ENCODE measurements at places on chromosomes 1 and 21.

GRCh38 chr1:111738436-111739193 is 580 bp downstream of the INKA2 start:
- peak; percentile 8 for DNase-seq

DNA sequence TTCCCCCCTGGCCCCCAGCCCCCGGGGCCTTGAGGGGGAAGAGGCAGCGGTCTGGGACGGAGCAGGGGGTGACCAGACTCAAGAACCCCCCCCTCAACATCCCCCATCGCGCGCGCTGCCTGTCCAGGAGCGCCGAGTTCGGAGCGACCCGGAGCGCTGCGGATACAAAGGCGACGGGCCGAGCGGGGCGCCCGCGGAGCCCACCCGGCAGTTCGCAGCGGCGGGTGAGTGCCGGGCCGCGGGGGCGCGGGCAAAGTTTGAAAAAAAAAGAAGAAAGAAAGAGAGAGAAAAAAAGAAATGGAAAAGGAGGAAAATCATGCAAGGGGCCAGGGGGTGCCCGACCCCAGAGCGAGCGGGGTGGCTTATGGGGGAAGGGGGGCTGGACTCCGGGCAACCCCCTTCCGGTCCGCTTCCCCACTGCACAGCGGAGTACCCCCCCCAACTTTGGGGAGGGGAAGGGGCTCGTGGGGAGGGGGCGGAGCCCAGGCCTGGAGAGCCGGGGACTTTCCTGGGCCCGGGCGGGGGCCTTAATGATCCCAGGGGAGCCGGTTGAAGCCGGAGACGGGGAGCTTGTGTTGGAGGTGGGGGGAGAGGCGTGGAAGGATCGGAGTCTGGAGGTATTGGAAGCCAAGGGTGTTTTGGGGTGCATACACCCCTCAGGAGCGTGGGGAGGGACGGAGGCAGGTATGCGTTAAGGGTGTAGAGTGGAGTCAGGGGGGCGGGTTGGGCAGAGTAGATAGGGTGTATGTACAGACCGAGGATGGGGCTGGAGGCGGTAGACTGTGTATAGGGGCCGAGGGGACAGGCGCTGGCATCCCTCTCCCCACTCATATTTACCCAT is 502 bp downstream of the VANGL2 start:
- no peak for DNase-seq

- no peak for DNase-seq
These were observed 200.6 kb downstream of the BRINP3 start for GRCh38 chr1:190277107-190277506.

- DNase-seq: no peak
These were observed 7.5 kb upstream of the SOX13 start for GRCh38 chr1:204065174-204065985.

GRCh38 chr21:14890141-14890540 is 174.7 kb downstream of the NRIP1 start:
- no peak for DNase-seq

DNA sequence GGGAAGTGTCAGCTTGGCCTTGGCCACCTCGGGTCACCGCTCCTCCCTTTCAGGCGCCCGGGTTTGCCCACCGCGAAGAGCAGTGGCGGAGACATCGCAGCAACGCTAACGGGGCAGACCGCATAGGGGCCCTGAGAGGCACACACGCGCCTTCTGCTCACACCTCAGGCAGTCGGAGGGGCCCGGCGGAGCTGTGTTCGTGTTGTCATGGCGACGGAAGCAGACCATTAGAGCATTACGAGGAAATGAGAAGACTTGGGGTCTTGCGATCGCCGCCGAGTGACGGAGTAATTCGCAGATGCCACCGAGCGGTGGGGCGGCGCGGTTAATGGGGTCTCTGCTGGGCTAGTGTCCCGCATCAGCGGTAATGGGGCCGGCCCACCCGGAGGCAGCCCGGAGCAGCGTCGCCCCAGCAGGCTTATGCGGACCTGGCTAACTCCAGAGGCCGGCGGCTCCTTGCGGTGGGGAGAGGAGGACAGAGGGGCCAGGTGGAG is 144.1 kb downstream of the TNR start:
- DNase-seq: no peak

GRCh38 chr1:32716312-32717148 is 14.0 kb upstream of the SYNC start:
- peak; percentile 19 for DNase-seq

- DNase-seq: no peak
These were observed 15.9 kb upstream of the CD58 start for GRCh38 chr1:116586741-116587143.

GRCh38 chr1:231446138-231446537 is 24.1 kb upstream of the EGLN1 start:
- no peak for DNase-seq

DNA sequence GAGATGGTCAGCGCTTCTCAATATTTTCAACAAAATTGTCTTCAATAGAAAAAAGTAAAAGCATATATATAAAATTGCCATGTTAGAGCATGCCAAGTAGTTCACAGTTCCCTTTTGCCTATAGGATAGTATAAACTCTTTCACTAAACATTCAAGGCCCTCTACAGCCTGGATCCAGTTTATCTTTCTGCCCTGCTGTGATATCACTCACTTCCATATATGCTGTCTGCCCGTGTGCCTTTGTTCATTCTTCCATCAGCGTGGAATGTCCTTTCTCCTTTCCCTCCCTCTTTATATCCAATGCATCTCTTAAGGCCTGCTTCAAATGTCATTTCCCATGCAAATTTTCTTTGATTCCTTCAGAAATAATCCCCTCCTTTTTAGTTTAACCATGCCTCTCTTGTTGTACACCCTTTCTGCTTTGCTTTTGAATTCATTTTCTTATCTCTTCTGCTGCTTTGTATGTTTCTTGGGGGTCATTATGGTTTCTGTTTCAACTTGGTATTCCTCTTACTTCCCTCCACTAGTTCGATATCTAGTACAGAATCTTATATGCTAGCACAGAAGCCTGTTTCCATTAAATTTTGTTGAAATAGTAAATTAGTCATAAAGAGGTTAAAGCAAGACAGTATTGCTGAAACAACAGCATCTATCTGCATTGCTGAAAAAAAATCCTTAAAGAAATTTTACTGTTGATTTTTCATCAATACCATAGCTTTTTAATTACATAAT is 44.7 kb downstream of the XCL2 start:
- DNase-seq: no peak

- no peak for DNase-seq
These were observed 25.2 kb upstream of the DUSP23 start for GRCh38 chr1:159755451-159756007.

GRCh38 chr1:243526180-243526579 is 270.3 kb downstream of the SDCCAG8 start:
- no peak for DNase-seq

GRCh38 chr1:18116777-18117176 is 9.2 kb downstream of the IGSF21 start:
- no peak for DNase-seq

DNA sequence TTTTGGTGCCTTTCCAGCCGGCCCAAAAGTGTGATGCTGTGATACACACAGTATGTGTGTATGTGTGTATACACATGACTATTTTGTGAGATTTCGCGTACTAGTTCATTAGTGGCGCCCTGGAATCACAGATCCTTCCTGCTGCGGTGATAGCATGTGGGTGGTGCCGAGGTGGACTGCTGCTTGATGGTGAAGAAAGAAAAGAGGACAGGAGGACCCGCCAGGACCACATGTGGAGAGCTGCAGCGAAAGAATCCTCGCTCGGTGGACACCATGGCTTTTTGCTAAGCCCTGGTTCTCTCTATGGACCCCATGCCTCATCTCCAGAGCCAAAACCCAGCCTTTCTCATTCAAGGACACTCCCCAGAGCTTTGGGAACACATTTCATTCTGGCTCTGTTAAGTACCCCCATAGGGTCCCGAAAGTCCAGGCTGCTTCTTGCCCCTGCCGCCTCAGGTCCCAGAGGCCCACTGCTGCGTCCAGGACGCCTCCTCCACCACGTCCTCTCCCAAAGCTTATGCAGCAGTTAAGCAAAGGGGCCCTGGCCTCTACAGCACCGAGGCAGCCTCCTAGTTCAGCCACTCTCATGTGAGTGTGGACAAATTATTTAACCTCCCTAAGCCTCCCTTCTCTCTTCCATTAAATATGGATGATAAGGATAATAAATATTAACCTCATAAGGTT is 32.8 kb upstream of the COX20 start:
- no peak for DNase-seq

DNA sequence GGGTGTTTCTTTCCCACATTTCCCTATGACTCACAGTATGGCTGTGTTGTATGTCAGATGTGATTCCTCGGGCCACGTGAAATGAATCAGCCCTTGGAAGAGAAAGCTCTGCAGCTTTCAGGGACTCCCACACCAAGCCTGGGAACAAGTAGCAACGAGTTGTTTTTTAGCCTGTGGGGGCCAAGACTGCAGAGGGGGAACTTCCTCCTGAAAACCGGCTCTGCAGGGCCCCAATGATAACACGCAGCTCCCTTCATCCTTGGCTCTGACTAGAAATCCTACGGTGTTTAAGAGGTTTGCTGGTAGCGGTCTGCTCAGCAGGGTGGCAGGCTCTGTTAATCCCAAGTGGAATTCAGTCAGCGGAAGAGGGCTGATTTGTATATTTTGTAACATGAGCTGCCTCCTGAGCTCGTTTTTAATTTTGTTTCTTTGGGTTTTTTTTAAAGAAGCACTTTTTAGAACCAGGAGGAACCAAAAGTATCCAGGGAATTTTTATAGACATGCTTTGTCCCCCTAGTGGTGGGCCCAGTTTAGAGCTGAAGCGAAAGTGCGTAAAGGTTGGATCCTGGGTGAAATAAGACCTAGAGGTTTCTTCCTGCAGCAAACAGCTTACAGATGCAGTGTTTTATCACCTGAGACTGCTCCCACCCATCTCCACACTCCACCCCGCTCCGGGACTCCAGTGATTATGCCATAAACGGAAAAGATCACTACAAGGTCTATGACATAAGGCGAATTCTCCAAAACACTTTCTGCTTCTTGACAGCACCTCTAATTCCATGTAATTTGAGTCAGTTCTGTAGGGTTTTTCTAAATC is 48.8 kb downstream of the LAMC2 start:
- DNase-seq: no peak

DNA sequence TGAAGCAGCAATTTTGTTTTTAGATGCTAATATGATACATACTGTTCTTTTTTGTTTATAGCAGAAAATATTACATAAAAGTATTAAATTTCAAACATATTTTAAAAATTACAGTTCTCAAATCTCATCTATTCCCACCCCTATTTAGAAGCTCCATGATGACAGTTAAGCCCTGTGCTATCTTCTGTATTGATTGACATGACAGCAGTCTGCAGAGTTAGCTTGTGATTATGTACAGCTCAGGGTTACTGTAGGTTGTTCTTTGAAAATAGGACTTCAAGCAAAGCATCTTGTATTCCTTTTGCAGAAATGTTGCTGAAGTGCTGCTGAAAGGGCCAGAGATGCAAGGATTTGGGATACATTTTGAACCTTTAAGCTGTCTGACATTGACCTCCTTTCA is 8.2 kb downstream of the GPSM2 start:
- no peak for DNase-seq

- DNase-seq: no peak
These were observed 1.6 kb upstream of the LEFTY1 start for GRCh38 chr1:225890346-225891228.

DNA sequence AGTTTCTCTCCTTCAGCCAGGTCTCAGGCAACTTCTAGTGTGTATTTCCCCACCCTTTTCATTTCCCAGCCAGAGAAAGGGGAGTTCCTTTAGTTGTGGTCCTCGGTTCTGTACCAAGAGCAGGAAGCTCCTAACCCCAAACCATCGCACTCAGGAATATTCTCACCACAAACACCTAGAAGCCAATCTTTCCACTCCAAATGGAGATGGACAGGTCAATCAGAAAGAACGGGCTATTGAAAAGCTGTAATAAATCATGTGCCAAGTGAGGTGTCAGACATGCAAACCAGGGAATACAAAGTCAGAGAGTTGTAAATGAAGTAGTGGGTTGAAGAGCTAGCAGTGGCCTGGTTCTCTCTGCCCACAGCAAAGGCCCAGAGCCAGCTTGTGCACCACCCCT is 77.2 kb downstream of the KCNN3 start:
- no peak for DNase-seq

- no peak for DNase-seq
These were observed 19.7 kb downstream of the OR6Y1 start for GRCh38 chr1:158534496-158534895.

GRCh38 chr1:45134461-45134873 is 71.9 kb downstream of the ZSWIM5 start:
- no peak for DNase-seq

- no peak for DNase-seq
These were observed 42.1 kb downstream of the TRIM33 start for GRCh38 chr1:114468710-114469468.

- no peak for DNase-seq
These were observed 550.7 kb downstream of the PTPRU start for GRCh38 chr1:29786791-29787732.

DNA sequence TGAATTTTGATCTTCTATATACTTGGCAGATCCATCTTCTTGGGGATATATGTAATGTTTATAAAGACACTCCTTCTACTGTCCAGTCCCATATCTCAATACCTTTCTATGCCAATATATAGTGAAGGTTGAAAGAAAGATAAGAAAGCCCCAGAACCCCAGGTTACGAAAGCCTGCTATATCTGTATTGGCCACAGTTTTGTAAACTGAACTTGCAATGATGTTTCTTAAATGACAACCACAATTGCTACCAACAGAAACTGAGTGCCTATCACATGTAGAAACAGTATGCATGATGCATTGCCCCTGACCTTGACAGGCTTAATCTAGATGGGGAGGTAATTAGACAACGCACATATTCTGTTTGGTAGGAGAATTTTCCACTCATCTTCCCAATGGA is 7.8 kb upstream of the RIMKLA start:
- DNase-seq: no peak

DNA sequence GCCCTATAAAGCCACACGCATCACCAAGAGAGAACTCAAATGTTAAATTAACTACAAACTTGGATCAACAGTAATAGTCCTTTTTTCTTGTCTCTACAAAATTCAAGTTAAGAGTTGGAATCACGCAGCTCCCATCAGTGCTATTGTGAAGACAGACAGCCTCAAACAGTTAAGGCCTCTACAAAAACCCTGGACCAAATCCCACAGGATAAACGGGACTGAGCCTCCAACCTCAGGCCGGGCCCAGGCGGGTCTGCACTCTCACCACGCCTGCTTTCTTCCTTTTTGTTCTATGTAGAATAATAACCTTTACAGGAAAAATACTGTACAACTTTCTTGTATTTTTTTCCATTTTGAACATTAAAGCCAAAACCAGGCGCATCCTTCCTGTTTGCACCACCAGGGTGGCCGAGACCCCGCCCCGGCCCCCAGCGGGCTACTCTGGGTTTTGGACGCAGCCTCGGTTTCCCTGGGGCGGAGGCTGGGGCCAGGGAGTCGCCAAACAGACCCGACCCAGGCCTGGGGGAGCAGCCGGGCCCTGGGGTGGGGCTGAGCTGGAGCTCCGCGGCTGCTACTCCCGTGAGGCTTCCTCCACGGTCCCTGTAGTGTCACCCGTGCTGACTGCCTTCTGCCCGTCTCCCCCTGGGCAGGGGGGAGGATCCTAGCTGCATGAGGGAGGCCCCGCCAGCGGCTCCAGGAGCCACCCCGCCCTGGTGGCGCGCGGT is 158.4 kb downstream of the CASZ1 start:
- no peak for DNase-seq
